ENCODE measurements at places on chromosomes 1 and 21.

DNA sequence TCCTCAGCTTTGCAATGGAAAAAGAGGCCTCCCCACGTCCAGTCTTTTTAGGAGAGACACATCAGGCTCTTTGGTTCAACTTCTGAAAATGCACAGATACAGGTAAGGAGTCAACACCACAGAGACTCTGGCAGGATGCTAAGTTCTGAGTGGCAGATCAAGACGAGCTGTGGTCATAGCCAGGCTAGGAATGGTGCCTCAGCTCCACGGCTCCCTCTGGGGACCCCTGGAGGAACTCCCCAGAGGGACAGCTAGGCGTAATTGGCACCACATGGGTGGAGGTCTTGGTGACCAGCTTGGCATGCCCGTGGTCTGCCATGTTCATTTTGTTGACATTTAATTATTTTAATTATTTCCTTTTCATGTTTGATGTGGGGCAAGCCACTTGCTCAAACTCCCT lies 206.1 kb downstream of the KAZN start:
- no peak for DNase-seq

DNA sequence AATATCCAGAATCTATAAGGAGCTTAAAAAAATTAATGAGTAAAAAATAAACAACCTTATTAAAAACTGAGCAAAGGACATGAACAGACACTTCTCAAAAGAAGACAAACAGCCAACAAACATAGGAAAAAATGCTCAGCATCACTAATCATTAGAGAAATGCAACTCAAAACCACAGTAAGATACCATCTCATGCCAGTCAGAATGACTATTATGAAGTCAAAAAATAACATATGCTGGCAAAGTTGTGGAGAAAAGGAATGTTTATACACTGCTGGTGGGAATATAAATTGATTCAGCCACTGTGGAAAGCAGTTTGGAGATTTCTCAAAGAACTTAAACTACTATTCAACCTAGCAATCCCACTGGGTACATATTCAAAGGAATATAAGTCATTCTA lies 25.3 kb downstream of the PIGK start:
- no peak for DNase-seq

DNA sequence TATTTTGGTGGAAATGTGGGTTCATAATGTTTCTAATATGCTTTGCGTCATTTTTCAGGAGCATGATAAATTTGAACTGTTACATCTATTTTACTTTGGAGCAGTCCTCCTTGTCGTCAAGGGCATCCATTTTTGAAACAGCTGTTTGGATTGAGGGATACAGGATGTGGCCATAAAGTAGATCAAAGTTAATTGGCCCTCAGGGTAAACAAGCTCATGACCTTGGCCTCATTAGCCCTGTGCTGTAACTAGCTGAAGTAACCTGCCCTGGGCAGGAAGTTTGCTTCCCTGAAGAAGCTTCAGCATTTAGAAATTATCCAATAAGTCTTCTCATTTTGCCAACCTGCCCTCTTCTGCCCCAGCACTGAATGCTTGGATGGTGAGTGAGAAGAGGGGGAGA lies 24.8 kb upstream of the RGL1 start:
- DNase-seq: no peak

- DNase-seq: peak; percentile 49
Measured at GRCh38 chr1:205791568-205792180, 16.4 kb upstream of the RAB29 start.

GRCh38 chr1:228084325-228084724 lies 1.8 kb downstream of the ARF1 start:
- DNase-seq: no peak

GRCh38 chr1:171642197-171642596 lies 10.3 kb downstream of the MYOC start:
- DNase-seq: no peak
